GM04504 (cell line): ENCODE measurements at places on chromosomes 7 and 10.
A peak's percentile ranks its signal among the peaks of the same experiment; 100 is the strongest.

- no peak for DNase-seq
Measured at GRCh38 chr10:86376403-86376802, 9.8 kb upstream of the GRID1 start.

- DNase-seq = no peak
Measured at GRCh38 chr7:156232931-156233705, 407.5 kb upstream of the RNF32 start.

- no peak for DNase-seq
Measured at GRCh38 chr7:153383781-153384180, 624.2 kb downstream of the ACTR3B start.

GRCh38 chr7:139340808-139341057, 404 bp upstream of the FMC1 start:
- DNase-seq = no peak

DNA sequence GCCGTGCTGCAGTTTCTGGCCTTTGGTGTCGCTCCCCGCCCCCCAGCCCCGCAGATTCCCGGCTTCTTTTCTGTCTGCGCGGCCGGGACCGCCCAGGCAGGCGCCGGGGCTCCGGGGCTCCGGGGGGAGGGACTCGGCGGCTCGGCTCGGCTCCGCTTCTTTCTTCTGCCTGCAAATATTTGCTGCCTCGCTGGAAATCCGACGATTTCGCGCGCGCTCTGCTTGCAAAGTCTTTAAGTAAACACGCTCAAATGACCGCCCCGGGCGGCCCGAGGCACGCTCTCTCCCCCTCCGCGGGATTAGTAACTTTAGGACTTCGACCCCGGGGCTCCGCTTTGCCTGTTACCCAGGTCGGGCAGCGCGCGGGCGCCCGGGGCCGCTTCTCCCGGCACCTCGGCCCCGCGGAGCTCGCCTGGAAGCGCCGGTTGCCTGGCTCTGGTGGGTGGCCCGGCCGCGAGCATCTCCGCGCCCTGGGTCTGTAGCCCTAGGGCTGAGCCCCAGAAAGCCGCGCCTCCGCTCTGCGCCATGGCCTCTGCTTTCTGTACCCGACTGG, 3.9 kb upstream of the GATA3 start:
- no peak for DNase-seq

- no peak for DNase-seq
Measured at GRCh38 chr7:3683546-3684539, 382.8 kb downstream of the SDK1 start.

- no peak for DNase-seq
Measured at GRCh38 chr7:129341212-129341611, 93.0 kb upstream of the STRIP2 start.

DNA sequence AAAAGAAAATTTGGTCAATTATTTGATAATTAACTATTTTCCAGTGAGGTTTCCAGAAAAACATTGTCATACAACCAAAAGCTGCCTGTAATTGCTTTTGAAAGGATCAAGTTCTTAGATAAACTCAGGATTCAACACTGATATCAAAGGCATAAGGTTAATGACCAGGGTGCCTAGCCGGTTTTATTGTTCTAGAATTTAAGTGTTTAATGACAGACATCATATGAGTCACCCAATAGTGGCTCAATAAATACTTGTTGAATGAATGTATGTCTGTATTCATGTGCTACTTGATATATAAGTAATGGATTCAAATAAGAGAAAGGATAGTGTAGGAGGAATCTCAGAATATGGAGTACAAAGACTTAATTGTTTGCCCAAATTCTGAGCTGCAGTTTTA, 196.1 kb upstream of the LRGUK start:
- no peak for DNase-seq

GRCh38 chr7:48108959-48109847, 20.1 kb downstream of the UPP1 start:
- no peak for DNase-seq

- peak; percentile 53 for DNase-seq
Measured at GRCh38 chr7:4774658-4775249, 669 bp upstream of the AP5Z1 start.

GRCh38 chr10:73920089-73920488, 9.2 kb downstream of the PLAU start:
- no peak for DNase-seq

GRCh38 chr10:17412323-17412722, 42.1 kb downstream of the ST8SIA6 start:
- DNase-seq = no peak

DNA sequence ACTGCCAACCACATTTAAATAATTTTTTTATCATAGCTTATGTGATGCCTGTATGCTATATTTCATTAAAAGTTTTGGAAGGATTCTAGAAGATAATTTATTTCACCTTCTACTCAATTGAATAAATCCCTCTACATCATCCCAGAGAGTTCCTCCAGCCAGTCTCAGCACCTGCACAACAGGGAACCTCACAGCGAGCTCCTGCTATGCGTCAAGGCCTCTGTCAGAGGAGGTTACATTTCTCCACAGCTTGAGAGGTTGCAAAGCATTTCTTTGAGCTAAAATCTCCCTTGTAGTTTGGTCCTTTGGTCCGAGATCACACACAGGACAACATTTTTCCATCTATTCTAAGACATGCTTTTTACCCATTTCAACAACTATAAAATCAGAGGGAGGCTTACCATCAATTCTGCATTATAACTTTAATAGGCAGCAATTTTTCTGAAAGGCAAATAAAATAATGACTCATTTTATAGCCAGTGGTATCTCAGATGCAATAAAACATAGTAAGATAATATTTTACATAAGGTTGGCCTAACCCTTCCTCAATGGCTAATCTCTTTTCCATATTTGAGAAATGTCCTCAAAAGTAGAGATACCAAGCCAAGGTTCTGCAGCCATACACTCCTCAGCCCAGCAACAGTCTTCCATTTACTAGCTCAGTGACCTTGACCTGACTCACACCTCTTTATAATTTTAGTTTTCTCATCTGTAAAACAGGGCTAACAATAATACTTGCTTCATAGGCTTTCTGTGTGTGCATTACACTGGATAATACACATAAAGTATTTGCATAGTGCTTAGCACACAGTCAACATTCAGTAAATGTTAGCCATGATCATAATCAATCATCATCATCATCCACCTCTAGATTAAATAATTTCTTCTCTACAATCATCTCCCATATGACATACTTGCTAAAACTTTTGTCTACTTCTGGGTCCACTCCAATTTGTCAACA, 68.8 kb downstream of the DOCK4 start:
- DNase-seq = no peak

DNA sequence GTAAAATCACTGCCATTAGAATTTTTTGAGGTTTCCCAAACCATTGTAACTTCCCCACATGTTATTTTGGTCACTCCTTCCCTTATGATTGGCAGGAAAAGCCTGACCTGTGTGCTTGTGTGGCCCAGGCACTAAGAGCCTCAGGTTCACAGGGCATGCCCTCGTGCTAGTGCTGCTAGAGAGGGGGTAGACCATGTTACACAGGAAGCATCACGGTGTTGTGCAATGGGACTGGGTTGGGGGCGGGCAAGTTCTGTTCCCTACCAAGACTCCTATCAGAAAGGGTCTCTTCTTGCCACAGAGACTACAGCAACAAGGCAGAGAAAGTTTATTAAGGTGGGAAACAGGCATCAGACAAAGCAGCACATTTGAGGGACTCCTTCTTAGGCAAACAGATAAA, 32.2 kb downstream of the LSM5 start:
- no peak for DNase-seq

DNA sequence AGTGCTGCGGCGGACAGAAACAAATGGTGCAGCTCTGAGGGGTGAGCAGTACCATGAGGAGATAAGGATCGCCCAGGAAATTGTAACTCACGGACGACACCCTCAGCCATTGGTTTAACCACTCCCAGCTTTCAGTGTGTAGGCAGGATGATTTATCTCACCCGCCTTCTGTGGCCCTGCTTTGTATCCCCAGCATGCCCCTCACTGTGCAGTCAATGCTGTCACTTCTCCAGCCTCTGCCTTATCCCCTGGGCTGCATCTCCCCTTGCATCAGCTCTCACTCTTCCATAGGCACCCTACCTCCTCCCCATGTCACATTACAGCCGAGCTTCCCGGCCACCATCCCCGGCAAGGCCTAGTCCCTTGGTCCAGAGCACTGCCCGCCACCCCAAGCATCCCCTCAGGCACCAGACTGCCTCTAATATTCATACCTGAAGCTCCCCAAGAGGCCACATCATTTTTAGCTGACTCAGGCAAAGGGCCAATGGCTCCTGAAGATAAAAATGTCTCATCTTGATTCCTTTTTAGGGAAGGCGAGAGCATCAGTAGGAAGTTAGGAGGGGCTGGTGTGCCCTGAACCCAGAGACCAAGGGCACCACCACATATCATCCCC, 77.1 kb downstream of the CARD11 start:
- no peak for DNase-seq

DNA sequence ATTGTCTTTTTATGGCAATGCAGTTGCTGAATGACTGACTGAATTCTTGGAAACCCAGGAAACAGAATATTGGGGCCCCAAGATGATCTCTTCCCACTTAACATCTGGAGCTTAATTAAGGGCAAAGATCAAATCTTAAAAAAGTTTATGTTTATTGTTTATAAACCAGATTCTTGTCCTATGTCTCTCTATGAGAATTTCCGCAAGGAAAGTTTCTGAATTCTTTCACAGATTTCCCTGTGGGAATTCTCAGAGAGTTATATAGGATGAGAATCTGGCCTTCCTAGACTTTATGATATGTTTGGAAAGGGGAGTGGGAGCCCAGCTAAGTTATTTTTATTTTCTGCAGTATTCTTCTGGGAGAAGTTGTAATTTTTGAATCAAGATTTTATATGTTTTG, 166.3 kb downstream of the RNLS start:
- no peak for DNase-seq

GRCh38 chr10:72466018-72466417, 111.3 kb upstream of the DNAJB12 start:
- no peak for DNase-seq

GRCh38 chr10:113823389-113823788, 30.5 kb downstream of the DCLRE1A start:
- DNase-seq = no peak

DNA sequence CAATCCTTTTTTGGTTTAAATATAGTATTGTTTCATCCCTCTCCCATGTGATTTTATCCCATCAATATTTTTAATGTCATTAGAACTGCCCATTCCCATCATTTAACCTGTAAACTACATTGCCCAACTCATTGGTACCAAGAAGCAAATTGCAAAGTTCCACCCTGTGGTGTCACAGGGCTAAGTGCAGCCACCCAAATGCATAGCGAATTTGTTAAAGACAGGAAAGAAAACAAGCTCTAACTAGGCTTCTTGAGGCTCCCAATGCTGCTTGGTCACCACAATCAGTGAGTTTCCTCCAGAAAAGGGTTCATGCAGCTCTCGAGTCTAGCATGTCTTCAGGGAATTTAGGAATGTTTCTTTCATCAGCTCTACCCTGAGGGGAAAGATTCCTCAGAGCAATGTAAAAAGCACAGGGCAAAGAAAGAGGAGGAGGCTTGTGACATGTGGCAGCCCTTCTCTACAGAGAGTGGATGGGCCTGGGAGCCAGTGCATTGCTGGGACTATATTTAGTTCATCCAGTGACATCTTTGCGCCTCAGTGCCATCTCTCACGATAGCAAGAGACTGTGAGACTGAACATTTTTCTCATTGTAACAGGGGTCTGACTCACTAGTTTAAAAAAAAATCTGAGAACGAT, 58.1 kb downstream of the CAV1 start:
- DNase-seq = peak; percentile 98
